ENCODE measurements at places on chromosomes 4 and X.

DNA sequence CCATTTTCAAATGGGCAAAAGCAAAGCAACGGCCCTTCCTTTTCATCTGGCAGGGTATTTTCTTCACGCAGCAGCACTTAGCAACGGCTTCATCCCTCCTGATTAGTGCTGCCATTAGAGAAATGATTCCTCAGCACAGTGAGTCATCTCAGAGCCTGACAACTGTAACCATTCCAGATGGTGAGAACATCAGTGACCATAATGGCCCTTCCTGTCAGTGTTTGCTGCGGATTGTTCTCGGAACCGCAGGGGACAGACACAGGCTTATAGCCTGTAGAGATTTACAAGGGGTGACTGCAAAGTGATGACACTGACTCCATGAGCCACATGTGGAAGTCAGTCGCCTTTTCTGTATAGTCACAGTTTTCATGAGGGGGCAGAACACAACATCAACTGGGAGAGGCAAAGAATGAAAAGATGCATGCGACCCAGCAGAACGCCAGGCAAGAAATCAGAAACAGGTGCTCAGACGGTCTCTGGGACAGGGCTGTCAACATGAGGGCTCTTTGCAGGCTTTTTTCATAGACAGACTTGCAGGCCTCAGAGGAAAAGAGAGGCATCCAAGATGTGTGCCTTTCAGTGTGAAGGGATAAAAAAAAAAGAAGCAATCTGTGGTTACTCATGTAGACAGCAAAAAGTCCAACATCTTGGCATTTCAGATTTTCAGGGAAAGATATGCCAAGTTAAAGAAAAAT lies 69.9 kb upstream of the FBXW7 start:
- peak; percentile 18 for DNase-seq

DNA sequence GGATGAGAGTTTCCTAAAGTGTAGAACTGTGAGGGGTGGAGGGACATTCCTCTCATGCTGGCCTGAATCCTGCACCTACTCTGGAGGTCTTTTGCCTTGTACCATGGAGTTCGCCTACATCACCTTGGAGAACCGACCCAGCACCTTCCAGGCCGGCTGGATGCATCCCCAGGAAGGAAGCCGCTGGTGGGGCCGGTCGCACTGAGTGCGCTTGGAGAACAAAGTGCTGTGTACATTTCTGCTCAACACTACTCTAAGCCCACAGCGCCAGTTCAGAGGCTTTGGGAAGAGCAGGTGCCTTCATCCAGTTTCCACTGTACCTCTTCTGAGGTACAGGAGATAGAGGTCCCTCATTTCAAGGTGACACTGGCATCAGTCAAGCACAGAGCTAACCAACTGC lies 15.4 kb upstream of the IRF2 start:
- no peak for DNase-seq

GRCh38 chr4:38046727-38047489 lies 86.7 kb downstream of the PTTG2 start:
- no peak for DNase-seq

DNA sequence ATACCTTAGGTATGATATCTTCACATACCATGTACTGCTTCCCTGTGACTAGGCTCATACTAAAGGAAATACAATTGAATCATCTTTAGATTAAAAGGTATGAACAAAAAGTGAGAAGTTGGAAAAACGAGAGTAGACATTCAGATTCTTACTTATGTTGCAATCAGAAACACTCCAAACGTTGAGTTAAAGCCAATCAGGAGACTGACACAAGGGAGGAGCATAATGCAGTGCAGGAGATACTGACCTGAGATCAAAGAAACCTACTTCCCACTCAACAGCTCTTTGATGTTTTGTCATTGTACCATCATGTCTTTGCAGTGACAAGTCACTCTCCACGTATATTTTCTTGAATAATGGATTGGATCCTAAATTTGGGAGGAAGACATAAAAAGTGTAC lies 8.9 kb upstream of the PCDH18 start:
- no peak for DNase-seq

DNA sequence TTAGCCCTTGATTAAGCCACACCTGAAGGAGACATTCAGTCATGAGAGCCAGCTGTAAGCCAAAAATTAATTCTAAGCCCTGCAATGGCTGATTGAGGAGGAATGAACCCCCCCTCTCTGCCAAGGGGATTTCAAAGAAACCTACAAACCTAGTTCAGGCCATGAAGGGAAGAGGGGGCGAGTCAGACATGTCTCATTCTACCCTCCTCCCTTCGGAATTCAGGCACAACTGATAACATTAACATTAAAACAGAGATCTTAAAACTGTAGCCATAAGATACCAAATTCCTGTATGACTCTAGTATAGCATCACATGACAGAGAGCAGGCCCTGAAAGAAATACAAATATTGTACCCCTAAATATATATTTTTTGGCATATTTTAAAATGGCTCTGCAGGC lies 40.4 kb upstream of the AFAP1 start:
- DNase-seq, result no peak

DNA sequence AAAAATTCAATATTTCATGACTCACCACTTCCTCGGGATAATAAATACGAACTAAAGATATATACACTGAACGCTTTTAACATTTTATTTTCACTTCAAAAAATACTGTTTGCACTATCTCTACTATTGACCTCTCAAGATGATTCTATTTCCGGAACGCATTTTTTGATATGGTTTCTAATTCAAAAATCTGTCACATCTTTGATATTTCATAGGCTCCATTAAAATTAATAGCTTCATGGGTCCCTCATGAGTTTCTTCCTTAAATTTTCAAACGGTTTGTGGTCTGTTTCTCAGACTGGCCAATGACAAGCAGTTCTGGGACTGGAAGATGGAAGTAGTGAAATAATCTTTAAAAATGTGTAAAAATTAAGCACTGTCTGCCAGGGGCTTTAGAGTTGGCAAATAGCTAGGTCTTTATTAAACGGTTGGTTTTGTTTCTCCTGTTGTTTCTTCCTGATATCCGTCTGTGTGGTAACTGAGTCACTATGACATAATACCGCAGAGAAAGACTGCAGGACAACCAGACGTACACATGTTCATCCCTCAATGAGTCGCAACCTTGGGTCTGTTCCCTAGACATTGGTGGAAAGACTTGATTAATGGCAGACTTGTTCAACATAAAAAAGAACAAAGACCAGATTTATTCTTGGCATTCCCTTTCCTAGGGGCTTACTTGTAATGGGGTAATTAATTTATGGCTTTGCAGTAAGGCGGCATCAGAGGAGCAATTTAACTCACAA lies 133.8 kb downstream of the PALLD start:
- DNase-seq, result no peak

GRCh38 chr4:25258980-25259578 lies 25.2 kb downstream of the PI4K2B start:
- no peak for DNase-seq

DNA sequence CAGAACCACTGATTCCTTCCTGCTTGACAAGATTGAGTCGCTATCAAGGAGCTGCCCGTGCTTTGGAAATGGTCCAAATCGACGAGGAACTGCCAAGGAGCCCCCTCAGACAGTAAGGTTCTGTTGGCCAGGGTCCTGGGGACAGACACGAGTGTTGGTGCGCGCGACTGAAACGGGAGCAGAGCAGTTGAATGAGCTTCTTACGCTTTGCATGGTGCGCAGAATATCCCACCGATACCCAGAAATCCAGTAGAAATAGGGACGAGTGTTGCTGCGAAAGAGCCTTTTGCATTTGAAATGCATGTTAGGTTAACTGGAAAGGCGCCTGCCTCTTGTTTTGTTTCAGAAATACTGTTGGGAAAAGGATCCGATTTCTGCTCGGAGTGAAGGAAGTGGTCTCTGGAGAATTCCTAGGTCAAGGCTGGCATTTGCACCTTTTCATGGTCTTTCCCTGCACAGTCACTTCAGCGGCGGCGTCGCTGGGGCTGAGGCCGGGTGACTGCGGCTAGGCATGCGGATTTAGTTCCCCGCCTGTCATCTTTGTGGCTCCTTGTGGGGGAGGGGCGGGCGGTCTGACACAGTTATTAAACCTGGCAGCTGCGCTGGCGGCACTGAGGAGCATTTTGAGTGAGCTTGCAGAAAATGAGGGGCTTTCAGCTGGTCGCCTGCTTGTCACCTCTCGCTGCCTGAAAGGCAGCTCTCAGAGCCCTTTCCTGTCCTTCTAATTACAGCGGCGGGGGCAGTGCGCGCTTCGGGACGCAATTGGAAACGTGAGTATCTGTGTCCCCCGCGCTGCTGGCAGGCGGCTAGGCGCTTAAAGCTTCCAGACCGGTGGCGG lies 51.5 kb upstream of the TRIM2 start:
- peak; percentile 27 for DNase-seq

GRCh38 chr4:65437102-65437501 lies 233.2 kb downstream of the EPHA5 start:
- DNase-seq, result no peak

DNA sequence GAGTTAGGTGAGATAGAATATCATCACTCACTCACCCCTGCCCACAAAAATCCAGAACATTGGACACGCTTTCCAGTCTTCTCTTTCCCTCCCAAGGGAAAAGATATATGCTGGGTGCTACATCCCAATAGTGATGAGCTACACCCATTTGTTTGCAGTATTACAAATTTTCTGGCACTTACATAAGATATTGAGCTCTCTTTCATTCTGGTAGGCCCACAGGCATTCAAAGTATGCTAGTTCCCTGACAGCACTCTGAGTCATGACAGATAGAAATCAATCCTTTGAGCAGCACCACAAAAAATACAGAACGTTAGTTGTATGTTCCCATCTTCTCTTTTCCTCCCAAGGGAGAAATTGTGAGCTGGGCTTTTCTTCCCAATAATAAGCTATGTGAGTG lies 477.6 kb upstream of the GRID2 start:
- no peak for DNase-seq

- peak; percentile 11 for DNase-seq
Measured at GRCh38 chrX:13430136-13430827, 110.4 kb upstream of the ATXN3L start.

- no peak for DNase-seq
Measured at GRCh38 chr4:62531731-62532130, 1331.6 kb downstream of the ADGRL3 start.

DNA sequence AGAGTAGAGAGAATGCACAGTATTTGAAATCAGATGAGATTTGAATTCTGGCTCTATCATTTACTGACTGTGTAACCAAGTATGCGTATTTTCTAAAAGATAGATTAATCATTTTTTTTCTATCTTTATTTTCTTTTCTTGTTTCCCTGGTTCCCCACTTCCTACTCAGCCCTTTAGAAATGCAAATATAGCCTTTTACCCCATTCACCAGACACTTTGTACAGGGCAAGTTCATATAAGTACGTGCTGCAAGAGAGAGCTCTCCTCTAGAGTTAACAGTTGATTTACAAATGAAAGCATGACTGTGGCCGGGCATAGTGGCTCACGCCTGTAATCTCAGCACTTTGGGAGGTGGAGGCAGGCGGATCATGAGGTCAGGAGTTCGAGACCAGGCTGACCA lies 17.8 kb upstream of the TDO2 start:
- DNase-seq, result no peak

DNA sequence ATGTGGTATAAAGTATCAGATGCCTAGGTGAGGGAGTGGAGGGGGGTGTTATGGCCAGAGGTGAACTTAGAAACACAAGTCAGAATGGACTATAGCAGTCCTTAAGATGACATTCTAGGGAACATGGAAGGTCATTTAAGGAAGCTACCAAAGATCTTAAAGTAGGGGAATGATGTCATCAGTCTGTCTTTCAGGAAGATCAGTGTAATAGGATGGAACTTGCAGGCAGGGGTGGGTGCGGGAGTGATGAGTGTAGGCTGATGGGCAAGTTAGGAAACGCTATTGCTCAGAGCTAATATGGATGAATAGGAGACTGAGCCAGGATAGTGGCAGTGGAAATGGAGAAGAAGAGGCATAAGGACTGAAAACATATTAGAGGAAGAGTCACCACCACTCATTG lies 27.5 kb upstream of the CWH43 start:
- no peak for DNase-seq

DNA sequence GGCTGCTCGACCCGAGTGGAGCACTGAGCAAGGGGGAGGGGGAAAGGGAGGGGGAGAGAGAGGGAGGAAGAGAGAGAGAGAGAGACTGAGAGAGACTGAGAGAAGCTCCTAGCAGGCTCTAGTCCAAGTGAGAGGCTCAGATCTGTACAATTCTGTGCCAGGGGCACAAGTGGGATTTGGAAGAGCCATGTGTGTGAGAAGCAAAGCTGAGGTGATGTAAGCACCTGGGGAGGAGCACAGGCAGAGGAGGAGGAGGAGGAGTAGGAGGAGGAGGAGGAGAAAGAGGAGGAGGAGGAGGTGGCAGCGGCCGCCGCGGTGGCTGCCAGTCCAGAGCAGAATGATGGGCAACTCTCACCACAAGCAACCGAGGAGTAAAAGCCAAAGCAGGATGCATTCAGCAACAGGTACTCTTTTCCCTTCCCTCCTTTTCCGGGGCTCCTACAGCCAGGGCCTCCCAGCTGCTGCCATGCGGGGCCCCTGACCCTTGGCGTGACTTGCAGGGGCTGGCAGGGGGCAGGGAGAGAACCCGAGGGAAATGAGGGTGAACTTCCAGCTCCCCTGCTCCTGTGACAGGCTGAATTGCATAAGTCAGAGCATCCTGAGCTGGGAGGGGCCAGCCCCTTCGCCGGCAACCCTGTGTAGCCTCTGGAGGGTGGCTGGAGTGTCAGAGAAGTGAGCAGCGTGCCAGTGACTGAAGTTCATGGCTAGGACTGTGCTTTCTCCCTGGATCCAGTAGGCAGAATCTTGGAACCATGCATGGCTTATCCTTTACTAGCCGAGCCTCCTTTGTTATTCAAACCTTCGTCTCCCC lies 62.2 kb downstream of the RTL5 start:
- no peak for DNase-seq

GRCh38 chr4:1031956-1032795 lies 20.8 kb downstream of the FGFRL1 start:
- no peak for DNase-seq

DNA sequence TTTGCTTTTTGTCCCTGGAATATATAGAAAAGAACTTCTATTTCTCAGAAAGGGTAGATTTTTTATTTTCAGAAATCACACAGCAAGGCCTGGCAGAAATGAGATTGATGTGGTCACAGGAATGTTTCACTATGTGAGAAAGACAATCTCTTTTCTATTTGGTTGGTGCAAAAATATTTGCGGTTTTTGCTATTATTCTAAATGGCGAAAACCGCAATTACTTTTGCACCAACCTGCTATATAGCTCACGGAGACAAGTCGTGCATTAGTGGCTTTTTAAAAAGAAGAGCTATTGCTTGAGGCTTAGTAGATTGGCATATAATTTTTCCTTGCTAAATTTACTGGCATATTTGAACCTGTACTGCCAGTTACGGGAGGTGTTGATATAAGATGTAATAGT lies 100.4 kb downstream of the ITM2A start:
- DNase-seq, result no peak

GRCh38 chr4:132297346-132297745 lies 851.7 kb upstream of the PCDH10 start:
- DNase-seq, result no peak
